Amniotic stem cell (primary cell): ENCODE measurements at places on chromosomes 7 and 10.

DNA sequence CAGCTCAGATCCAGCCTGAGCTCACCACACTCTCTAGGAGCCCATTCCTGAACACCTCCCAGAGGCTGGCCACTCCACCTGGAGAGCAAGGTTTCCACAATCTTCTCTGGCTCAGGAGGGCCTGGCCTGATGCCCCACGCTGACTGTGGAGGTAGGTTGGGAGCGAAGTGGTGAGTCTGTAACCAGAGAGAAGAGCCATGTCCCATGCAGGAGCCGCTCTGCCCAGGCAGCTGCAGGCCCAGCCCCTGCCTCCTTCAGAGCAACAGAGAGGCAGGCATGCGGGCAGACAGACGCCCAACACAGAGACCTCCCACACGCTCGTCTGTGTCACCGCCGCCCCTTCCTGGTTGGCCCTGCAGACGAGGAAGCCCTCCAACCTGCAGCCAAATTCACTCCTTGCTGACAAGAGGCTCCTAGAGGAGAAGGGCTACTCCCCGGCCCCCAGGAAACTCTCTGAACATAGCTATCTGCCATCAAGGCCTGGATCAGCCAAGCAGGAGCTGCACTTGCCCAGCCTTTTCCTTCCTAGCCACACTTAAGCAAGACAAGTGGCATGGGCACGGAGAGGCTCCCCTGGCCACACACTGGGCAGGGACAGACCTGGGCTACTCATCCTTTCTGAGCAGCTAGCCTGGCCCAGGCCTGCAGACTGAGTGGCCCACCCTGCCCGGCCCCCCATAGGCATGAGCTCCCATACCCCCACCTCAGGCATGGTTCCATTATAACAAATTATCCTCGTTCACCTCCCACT lies 101.9 kb downstream of the GRID1 start:
- no peak for DNase-seq

GRCh38 chr10:94010886-94011285 lies 17.2 kb downstream of the PLCE1 start:
- no peak for DNase-seq

DNA sequence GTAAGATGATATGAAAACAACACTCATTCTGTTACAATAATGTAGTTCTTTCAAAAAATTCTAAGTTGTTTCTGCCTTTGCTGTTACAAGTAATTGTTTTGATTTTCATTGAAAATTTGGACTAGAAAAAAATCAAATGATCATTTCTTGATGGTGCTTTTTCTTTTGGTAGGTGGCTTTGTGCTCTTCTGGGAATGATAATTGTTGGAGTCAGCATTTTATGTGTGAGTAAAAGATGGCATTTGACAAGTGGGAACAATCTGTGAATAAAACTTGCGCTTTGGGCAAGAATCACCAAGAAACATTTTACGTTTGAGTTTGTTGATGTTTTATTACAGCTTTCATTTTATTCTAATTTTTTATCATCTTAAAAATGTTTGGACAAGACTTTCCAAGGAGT lies 25.9 kb downstream of the SLC18A2 start:
- DNase-seq: no peak

DNA sequence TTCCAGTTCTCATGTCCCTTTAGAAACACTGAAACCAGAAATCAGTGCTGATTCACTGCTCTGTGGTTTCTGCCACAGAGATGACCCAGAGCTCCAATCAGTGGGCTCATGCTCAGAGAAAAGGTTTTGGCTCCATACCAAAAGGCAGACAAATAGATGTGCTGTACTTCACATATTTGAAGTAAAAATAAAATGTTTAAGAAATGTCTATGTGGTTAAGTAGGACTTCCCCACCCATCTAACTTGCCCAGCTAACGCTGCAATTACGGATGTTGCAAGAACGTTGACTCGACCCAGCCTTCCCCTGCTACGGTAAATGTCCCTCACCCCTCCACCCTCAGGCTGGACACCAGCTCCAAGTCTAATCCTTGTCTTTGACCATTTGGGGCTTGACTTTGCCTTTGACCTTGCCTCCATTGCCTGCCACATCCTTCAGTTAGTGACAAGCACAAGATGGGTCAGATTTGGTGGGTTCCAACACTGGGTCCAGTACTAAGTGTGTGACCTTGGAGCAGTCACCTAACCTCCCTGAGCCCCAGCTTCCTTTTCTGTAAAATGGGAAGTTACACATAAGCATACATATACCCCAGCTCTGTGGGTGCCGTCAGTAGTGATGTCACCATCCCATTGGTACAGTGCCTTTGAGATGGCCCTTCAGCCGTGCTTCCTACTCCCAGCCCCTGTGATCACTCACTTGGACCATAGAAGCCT lies 95.8 kb downstream of the CHST15 start:
- peak; percentile 95 for DNase-seq

- DNase-seq: no peak
Measured at GRCh38 chr7:95322854-95323253, 1.5 kb downstream of the PON1 start.

GRCh38 chr10:127556916-127557315 lies 7.8 kb downstream of the NPS start:
- DNase-seq: no peak

- DNase-seq: no peak
Measured at GRCh38 chr10:96304230-96304629, at the start of gene DNTT. TSS of gene DNTT (plus strand) at chr10:96304434. CDS start at chr10:96304498, 64 bp downstream.

DNA sequence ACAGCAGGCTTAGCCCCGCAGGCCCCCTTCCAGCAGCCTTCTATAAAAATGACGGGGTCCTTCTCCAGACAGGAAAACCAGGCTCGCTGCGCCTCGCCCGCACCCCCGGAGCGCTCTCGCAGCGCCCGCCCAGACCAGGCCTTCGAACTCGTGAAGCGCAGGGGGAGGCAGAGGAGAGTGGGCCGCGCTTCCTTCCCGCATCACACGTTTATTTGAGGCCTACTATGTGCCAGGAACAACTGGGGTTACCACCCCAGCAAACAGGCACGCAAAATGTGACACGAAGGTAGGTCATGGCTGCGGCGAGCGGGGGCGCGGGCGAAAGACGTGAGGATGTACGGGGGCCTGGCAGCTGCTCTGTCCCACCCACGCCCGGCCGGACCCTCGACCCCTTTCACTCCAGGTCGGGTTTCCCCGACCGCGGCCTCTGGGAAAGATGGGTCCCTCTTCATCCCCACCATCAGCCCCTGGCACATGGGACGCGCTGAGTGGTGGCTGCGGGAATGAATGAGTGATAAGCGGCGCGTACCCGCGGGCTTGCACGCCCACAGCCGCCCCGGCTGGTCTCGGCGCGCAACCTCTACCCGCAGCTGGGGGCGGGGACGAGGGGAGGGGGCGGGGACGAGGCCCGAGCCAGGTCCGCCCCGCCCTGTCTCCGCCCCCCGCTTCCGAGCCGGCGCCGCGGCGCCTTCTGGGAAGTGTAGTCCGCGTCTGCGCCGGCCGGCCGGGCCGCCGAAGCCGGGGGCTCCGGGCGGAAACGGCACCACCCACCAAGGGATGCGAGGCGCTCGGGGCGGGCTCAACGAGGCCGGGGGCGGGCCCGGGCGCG lies 59.1 kb downstream of the ZNF467 start:
- DNase-seq: peak; percentile 52

DNA sequence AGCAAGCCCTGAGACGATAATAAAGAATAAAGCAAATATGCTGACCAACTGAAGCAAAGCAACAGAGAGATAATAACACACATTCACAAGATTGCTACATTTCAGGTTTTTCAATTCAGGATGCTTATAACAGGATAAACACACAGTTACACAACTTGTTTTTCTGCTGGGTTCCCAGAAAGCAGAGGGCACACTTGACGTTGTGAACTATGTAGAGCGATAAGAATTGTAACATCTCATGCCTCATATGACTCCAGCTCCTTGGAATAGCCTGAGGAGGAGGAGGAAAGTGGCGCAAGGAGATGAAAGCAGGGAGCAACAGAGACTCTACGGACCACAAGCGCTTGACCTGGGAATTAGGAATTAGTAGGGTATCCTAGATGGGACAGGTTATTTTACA lies 201.7 kb downstream of the SKAP2 start:
- DNase-seq: no peak

GRCh38 chr7:128266883-128267594 lies 26.0 kb downstream of the LEP start:
- peak; percentile 13 for DNase-seq

- no peak for DNase-seq
Measured at GRCh38 chr10:72123616-72124015, 35.3 kb upstream of the SPOCK2 start.

- no peak for DNase-seq
Measured at GRCh38 chr7:156196649-156197048, 384.4 kb upstream of the SHH start.

GRCh38 chr7:107387128-107387527 lies 82.7 kb upstream of the GPR22 start:
- DNase-seq: no peak

DNA sequence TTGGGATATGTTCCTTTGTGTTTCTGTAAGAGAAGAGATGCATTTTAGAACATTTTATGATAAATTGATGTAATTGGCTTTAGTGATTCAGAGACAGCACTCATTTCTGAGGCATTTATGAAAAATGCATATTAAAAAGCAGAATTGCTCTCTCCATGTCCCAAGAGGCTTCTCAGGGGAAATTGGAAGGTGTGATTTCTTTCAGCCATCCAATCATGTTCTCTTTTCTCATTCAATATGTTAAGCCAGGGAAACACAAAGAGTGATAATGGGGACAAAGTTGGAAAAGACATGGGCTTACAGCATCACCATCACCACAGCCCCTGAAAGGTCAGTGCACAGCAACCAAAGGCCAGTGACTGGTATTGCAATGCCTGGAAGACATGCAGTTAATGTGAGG lies 129.9 kb upstream of the COL1A2 start:
- DNase-seq: no peak

DNA sequence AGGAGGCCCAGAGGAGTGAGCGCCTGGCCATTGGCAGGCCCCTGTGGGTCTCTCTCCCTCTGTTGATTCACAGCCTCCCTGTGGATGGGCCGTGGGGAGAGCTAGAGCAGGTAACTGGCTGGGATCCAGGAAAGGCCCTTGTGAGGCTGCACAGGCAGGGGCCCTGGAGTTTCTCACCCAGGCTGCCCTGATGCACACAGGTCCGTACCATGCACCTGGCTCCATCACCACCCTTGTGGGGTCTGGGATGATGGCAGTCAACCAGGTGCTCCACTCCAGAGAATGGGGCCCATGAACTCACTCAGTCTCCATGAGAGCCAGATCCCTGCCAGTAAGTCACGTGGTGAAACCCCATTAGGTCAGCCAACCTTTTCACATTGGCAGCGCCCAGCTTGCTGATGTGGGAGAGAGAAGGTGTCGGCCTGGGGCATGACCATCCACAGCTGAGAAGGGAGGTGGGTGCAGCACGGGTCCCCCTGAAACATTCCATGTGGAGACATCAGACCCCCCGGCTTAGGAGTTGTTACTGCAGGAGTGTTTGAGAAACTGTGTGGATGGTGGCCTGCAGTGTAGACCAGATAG lies 320.8 kb downstream of the ADARB2 start:
- DNase-seq: no peak

GRCh38 chr10:44195112-44196007 lies 189.5 kb downstream of the CXCL12 start:
- peak; percentile 65 for DNase-seq

DNA sequence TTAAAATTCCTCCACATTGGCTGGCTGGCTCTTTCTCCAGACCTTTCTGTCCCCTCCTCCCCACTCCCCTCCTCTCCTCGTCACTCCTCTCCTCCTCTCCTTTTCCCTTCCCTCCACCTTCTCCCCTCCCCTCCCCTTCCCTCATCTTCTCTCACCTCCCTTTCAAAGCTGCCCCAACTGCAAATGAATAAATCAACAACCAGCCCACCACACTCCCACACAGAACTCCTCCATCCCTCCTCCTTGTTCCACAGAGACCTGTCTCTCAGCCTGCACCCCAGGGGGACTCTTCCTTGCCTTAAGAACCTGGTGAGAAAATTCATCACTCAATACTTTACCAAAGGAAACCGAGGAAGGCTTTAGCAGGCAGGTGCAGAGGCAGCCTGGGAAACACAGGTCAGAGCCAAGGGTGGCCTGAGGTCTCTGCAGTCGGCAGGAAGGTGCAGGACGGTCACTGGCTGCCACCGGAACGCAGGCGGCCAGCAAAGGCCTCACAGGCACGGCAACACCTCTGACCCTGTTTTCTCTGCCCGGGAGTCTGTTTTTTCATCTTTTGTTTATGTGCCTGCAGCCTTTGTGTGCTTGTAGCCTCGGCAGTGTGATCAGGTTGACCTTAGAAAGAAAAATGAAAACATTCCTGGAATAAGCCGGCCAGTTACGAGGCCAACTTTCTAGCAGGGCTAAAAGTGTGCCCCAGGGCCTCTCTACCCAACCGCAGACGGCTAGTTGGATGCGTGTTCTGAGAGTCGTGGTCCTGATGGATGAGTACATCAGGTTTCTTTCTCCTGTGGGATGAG lies 207.6 kb upstream of the KLF6 start:
- DNase-seq: no peak

DNA sequence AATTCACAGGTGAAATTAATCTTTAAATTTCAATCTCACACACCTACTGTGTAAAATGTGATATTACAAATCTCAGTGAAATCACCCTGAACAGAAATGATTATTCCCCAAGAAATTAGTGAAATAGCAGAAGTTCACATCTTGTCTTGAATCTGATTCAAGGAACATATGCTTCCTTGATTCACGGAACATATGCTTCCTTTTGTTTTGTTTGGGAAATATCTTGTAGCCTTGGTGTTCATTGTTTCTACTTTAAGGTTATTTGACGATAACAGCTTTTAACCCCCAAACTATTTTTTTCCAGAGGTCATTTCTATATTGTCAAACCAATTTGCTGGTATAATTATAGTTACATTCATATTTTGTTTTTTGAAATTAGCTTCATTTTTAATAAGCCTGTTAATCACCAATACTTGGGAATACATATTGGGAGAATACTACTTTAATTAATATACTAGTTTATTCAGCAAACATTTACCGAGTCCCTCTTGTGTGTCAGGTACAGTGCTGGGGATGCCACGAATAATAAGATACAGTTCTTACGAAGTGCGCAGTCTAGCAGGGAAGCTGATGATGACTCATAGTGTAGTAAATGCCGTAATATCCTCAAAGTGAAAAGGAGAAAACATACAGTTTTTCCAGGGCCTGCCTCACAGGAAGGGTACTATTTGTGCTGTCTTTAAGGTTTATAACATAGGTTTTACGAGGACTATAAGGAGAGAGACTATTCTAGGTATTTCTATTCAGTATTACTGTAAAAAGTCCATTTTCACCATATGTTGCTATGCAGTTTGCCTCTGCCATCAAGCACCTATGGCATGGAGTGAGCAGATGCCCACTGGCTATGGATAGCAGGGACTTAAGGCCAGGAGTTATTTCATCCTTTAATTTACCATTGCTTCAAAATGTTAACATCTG lies 32.5 kb downstream of the PRKAR2B start:
- no peak for DNase-seq

- no peak for DNase-seq
Measured at GRCh38 chr7:36484265-36484664, 94.6 kb downstream of the ANLN start.

DNA sequence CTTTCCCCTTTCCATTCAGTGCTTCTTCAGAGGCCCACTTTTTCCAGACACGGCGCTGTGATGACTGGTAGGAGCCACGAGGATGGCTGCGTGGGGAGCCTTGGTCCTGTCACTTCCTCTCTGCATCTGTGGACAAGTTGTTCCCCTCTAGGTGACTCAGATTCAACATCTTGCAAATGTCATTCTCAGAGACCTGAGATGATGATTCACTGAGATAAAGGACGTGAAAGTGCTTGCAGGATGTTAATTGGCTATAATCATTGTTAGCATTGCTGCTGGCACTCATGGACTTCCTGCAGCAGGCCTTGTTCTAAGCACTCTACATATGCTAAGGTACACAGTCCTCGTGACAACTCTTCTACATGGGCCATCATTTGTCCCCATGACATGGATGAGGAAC lies 489.8 kb upstream of the ZMIZ1 start:
- no peak for DNase-seq
